ENCODE measurements at places on chromosomes 11 and 22.

- DNase-seq = no peak
Measured at GRCh38 chr11:130179396-130180306, 20.1 kb downstream of the ST14 start.

GRCh38 chr11:33134276-33134675 is 27.0 kb downstream of the CSTF3 start:
- DNase-seq = no peak

- no peak for DNase-seq
Measured at GRCh38 chr22:28894334-28894733, 11.0 kb downstream of the ZNRF3 start.

- DNase-seq = no peak
Measured at GRCh38 chr11:103940551-103940950, 95.9 kb upstream of the DDI1 start.

DNA sequence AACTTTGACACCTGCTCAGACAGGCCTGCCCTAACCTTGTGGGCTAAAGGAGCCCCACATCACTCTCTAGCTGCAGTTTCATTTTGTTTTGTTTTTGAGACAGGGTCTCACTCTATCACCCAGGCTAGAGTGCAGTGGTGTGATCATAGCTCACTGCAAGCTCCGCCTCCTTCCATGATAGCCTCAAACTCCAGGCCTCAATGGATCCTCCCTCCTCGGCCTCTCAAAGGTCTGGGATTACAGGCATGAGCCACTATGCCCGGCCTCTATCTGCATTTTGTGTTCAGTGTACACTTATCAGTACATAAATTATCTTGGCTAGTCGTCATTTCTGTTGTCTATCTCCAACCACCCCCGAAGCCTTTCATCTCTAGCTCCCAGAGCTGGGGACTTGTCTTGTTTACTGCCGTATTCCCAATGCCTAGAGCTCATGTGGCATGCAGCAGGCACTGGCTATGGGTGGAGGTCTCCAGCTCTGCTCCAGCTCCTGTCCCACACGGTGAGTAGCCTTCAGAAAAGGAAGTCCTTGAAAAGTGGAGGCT is 22.1 kb upstream of the PEX26 start:
- DNase-seq = no peak

GRCh38 chr11:36803084-36803483 is 205.0 kb upstream of the RAG2 start:
- no peak for DNase-seq

DNA sequence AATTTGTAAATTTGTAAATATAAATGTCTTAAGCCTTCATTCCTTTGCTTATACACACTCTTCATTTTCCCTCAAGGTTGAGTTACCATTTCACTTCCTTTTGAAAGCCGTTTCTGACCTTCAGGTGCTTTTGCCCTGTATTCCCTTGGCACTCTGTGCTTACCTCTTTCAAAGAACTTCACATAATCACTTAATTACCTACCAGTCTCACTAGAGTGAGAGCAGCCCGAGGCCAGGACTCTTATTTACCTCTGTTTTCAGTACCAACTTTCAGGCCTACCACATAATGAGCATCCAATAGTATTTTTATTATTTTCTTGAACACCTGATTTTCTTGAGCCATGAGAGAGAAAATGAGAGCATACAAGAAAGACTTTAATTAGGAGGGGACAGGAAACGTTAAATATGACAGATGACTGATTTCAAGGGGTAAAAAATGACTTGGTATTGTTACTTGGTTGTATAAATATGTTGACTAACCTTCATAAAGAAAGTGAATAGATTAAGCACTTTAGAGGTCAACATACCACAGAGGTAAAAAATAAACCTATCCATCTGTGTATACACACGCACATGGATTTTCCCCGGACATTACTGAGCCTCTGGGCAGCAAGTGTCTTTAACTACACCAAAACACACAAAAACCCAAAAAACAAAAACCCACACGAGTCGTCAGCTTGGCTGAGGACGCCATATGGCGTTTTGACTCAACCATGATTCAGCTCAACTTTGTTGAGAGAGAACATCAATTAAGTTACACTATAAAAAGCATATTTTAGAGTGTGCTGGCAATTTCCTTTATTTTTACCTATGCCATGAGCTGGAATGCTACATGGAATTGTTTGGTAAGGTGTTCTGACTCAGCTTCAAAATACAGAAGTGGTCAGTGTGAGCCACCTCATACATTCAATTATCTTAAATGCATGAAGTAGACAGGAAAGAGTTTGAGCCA is 7.6 kb downstream of the ATXN10 start:
- no peak for DNase-seq

GRCh38 chr22:32123657-32124056 is 35.4 kb downstream of the C22orf42 start:
- DNase-seq = no peak

DNA sequence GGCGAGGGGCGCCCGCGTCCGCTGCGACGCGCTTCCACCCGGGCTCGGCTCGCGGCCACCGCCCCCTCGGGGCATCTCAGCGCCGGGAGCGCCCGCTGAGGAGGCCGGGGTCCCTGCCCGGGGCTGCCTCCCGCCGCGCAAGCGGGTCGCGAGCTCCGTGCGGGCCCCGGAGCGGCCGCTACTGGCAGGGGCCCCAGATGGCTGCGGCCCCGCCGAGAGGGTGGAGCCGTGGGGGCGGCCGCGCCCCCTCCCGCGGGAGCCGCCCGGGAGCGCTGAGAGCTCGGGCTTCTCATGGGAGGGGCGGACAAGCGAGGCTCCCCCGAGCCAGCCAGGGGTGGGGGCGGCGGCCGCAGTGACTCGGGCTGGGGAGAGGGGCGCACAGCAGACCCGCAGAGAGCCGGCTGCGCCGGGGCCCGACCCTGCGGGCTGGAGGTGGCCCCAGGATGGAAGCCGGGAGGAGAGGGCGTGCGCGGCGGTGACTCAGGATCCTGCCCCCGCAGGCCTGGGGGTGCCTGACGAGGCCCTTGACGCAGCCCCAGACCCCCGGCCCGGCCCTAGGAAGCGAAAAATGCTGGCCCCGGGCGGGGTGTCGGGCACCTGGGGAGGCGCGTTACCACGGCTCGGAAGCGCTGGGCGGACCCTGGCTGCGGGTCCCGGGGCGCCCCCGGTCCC is 603 bp upstream of the ZFTA start:
- DNase-seq = no peak

DNA sequence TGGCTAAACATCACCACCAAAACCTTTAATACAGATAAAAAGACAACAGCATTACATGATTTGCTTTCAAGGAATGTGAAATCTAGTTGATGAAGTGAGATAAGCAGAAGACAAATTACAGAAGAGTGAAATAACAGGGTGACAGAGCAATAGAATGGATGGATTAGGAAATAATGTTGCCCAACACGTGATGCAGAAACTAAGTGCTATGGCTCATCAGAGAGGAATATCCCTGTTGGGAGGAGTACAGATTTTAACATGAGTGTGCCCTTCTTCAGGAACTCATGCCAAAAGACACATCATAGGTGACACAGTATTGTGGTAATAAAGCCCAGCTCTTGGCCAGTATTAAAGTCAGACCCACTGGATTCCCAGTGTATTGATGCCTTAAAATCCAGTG is 176.6 kb upstream of the RAG2 start:
- DNase-seq = no peak

- DNase-seq = no peak
Measured at GRCh38 chr11:44219830-44220796, 89.8 kb downstream of the ALX4 start.

DNA sequence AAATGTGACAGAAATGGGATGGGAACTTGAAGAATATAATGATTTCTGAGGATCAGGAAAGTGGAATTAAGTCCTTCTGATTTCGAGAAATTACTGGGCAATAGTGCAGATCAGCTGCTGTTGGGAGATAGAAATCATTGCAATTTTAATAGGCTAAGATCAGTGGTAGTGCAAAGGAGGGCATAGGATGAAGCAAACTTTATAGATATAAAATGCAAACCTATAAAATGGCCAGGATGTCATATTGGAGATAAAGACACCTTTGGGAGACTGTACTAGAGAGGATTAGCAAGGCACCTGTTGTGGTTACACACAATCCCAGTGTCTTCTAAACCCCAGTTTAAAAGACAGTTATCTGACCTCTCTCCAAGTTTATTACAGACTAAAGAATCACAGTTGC is 6.5 kb upstream of the MS4A7 start:
- DNase-seq = no peak

DNA sequence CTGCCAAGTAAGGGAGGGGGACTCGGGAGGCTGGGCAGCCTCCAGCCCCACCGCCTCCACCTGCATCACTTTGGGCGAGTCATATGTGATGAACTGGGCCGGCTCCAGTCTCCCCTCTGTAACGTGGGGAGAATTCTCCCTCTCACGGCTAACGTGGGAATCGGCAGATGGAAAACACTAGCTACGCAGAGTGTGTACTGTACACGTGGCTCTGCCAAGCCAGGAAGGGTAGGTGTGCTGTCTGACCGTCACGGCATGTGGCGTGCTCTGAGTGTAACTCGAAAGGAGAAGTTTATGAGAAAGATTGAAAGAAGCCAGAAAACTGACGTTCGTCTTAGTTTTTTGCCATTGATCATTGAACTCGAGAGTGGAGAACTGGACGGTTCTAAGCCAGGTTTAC is 13.7 kb downstream of the TRMU start:
- no peak for DNase-seq

- no peak for DNase-seq
Measured at GRCh38 chr11:12461516-12461915, 84.1 kb downstream of the PARVA start.

GRCh38 chr11:129894278-129895125 is 876 bp downstream of the NFRKB start:
- no peak for DNase-seq

DNA sequence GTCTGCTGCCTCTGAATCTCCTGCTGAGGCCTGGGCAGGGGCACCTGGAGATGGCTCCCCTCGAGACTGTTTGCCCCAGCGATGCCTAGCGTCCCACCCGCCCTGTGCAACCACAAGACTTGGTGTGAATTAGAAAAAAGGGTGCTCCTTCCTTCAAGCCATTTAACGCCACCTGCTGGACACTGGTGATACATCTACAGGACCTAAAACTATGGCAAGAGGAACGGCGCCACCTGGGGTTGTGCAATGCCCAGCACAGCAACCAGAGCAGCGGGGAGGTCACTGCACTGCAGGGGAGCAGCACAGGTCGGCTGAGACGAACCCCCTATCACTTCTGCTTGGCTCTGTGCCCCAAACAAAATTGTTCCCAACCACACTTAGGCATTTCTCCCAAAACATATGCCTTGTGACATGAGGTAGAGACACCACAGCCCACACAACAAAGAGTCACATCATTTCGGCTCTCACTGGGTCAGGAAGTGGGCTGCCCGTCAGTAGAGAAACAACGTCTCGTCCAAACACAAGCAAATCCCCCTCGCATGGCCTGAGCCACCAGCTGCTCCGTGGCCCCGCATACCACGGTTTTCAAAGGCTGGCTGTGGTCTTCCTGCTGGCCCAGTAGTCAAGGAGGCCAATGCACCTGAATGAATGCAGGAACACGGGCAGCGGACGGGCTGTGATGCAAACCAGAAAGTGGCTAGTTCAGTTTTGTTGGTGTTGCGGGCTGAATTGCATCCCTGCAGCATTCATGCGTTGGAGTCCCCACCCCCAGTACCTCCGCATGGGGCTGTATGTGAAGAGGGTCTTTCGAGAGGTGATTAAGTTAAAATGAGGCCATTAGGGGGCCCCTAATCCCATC is 171.9 kb downstream of the SHANK2 start:
- DNase-seq = no peak

GRCh38 chr11:61138935-61139334 is 22.3 kb downstream of the VPS37C start:
- DNase-seq = no peak

DNA sequence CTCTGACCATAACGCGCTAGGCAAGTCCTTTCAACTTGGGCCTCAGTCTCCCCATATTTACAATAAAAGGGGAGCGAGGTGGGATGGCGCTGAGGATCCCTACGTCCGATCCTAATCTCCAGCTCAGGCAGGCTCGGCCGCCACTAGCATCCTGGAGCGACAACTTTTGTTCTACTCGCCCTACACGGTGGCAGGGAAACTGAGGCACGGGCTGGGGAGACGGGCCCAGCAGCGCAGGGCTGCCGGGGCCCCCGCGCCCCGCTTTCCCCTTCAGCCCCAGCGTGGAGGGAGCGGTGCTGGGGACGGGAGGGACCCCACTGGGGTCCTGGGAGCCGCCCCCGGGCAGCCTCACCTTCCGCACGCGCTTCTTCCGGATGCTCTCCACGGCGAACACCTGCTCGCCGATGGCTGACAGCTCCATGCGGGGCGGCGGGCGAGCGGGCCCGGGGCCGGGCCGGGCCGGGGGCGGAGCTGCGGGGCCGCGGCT is 413 bp downstream of the CBX7 start:
- DNase-seq = no peak

DNA sequence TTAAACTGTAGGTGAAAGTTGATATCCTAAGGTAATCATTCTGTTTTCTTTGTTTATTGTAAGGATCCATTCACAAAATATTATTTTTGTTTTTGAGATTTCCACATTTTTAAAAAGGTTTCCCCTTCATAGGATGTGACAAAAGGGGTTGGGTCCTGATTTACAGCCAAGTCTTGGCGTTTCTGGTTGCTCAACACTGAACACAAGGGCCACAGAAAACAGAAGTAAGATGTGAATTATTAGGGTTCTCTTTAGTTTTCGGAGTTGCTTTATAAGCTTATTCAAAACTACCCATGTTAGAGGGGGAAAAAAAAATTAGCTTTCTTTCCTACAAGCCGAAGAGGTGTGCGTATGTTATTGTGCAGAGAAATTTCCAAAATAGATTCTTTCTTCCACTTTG is 30.0 kb upstream of the FLI1 start:
- DNase-seq = no peak

- no peak for DNase-seq
Measured at GRCh38 chr11:40508303-40508702, 951.1 kb downstream of the LRRC4C start.
